Fibroblast of skin of left biceps (primary cell): ENCODE measurements at places on chromosomes 7 and 10.

GRCh38 chr7:131564640-131565039 lies 8.2 kb upstream of the PODXL start:
- DNase-seq: no peak

DNA sequence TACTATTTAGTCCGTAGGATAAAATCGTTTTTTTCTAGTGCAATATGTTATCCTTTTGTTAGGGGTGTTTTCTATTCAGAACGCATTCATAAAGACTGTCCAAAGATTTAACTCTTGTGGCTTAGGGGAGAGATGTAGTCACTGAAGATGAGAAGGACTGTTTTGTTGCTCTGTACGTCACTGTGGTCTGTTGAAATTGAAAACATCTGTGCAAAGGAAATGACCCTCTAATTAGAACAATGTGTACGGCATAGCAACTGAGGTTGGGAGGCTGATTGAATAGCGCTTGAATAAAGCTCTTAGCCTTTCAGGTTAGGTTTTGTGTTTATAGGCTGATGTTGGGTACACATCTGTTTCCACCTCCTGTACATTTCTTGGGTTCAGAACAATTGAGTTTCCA lies 453.4 kb upstream of the AKR1E2 start:
- peak; percentile 98 for DNase-seq

- DNase-seq: no peak
Measured at GRCh38 chr7:47154791-47155190, 427.1 kb downstream of the TNS3 start.

DNA sequence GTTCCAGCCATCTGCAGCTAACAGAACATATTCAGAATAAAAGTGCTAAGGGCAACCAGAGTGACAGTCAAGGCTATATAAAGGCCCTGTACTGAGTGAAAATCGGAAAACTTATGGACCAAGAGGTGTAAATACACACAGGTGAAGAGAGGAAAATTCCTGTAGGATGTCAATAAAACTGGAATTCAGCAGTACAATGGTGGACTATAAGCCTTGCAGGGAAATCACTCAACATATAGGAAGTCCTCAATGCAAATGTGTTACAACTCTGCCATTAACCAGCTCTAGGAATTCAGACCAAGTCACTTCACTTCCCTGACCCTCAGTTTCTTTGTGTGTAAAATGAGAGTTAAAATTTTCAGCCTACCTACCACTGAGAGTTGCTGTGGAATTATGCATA lies 7.7 kb downstream of the USP6NL start:
- DNase-seq: no peak

DNA sequence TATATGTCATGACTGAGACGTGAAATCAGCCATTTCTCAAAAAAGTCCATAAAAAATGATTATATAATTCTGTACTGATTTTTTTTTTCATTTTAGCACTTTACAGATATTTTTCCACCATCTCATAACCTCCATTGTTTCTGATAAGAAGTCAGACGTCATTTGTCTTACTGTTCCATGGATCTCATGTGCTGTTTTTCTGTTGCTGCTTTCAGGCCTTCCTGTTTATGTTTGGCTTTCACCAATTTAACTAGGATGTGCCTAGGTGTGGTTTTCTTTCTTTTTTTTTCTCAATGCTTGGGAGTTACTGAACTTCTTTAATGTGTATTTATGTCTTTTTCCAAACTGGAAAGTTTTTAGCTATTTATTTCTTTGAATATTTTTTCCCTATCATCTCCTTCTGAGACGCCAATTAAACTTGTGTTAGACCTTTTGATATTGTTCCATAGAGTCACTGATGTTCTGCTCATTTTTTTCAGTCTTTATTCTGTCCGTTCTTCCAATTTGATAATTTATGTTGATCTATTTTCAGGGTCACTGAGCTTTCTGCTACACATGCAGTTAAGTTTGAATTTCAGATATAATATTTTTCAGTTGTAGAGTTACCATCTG lies 43.3 kb downstream of the TAF3 start:
- DNase-seq: no peak

DNA sequence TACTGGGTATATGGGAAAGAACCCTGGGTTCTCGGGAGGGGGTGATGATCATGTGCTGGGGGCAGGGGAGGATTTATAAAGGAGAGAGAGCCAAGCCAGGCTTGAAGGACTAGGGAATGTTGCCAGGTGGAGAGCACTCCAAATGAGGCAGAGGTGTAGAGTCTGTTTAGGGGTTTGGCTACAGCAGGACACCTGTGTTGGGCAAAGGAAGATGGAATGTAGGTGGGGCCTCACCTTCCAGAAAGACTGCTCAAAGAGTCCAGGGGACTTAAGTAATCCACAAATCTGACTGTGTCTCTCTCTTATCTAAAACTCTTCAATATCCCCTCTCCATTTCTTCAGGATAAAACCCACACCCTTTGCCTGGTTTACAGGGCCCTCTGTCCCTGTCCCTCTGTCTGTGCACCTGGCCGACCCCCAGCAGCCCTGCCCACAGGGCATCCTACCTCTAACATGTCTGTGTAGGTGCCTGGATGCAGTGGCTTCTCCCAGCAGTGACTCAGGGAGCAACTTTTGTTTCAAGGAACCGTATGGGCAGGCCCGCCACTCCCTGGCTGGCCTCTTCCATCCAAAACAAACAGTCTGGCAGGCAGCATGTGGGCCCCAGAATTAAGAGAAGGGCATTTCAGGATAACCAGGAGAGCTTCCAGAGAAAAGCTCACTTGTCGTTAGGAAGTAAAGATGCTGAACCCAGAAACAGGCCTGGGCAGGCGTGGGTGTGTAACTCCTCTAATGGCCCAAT lies 10.6 kb upstream of the PLEKHA1 start:
- no peak for DNase-seq

- DNase-seq: no peak
Measured at GRCh38 chr10:125721035-125721434, 1.5 kb downstream of the EDRF1 start.

DNA sequence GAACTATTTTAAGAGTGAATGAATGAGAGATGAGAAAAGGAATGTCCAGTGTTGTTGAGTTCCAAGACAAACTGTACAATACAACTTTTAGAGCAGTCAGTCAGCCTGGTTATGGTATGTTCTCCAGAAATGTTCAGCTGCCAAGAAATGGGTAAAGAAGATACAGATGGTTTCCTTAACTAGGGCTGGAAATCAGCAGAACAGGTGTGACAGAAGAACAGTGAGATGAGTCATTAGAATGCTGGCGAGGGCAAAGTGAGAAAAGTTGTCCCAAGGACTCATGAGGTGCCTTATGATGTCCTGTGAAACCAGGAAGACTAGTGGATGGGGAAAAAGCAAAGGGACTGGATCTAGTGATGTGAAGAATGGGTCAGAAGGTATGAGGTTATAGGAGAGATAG lies 20.8 kb upstream of the SEPTIN7 start:
- DNase-seq: no peak
